ENCODE measurements at places on chromosomes 6 and 20.

- no peak for DNase-seq
Measured at GRCh38 chr6:152879681-152880080, 103.2 kb downstream of the FBXO5 start.

GRCh38 chr6:100167585-100167984, 173.6 kb upstream of the MCHR2 start:
- DNase-seq, result no peak

GRCh38 chr6:53328375-53328774, 20.4 kb downstream of the ELOVL5 start:
- DNase-seq, result no peak

- no peak for DNase-seq
Measured at GRCh38 chr6:166023273-166023989, 144.2 kb downstream of the TBXT start.

- DNase-seq, result no peak
Measured at GRCh38 chr6:3624250-3625136, 127.0 kb downstream of the PXDC1 start.

DNA sequence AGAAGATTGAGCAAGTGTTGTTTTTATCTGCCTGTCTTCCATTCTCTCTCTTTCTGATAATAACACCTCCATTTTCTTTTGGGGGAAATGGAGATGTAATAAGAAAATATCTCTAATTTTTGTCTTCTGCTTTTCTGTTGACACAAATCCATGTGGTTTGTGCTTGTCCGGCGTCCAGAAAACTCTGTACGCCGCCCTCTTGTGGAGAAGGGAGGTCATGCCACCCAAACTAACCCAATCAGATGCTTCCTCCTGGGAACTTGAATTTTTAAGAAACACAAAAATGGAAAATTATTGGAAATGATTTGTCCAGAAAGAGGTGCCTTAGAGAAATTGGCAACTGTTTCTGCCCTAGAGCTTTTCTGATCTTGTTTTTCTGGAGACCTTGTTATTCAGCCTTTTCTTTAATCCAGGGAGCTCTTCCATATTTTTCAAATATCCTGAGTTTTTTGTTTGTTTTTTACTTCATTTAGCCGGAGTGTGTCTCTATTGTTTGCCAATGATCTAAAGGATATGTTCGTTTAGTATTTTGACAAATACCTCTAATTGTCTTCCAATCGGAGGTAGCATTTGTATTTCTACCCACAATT, 17.8 kb upstream of the FNDC1 start:
- no peak for DNase-seq

DNA sequence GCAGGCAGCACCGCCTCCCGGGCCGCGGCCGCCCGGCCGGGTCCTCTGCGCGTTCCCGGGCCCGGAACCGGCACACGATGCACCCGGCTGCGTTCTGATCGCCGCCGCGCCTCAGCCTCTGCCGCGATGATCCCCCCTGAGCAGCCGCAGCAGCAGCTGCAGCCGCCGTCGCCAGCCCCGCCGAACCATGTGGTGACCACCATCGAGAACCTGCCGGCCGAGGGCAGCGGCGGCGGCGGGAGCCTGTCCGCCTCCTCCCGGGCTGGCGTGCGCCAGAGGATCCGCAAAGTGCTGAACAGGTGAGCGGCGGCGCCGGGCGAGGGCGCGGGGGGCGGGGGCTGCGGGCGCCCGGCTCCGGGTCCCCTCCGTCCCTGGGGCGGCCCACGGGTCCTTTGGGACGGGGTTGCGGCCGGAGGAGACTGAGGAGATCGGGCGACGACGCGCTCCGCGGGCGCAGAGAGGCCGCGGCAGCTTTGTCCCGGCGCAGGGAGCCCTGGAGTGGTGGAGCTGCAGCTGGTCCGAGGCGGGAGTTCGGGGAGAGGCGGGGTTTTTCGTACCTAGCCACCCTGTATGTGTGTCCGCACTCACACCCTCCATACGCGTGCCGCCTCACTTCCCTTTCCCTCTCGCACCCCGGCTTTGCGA, 659 bp downstream of the SLC35F1 start:
- DNase-seq, result no peak

DNA sequence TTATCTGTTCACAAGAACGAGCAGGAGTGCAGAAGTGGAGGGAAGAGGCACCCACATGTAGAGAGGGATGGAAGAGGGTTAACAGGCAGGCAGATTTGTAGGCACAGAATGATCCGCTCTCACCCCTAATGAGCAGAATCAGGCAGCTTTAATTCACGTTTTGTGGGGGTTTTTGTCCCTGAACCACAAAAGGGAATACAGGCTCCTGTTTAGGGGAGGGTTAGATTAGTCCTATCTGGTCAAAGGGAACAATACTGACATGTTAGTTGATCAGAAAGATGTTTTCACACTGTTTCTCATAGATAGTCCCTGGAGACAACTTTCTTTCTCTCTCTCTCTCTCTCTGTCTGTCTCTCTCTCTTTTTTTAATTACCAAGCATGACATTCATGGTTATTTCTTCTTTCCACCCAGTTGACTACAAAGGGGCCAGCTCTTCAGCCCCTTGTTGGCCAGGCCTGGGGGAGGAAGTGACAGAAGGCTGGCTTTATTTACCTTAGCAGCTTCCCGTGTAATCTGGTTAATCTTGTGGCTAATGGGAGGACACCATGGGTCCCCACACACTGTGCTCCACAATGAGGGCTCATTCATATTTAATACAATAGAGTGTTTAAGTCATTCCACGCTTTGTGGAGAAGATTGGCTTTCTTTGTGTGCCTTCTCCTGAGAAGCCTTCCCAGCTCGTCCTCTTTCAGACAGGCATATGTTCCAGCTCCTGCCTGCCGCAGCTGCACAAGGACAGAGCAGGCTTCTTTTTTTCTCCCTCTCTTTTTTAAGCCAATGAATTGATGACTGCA, 958.8 kb downstream of the TFAP2A start:
- no peak for DNase-seq

DNA sequence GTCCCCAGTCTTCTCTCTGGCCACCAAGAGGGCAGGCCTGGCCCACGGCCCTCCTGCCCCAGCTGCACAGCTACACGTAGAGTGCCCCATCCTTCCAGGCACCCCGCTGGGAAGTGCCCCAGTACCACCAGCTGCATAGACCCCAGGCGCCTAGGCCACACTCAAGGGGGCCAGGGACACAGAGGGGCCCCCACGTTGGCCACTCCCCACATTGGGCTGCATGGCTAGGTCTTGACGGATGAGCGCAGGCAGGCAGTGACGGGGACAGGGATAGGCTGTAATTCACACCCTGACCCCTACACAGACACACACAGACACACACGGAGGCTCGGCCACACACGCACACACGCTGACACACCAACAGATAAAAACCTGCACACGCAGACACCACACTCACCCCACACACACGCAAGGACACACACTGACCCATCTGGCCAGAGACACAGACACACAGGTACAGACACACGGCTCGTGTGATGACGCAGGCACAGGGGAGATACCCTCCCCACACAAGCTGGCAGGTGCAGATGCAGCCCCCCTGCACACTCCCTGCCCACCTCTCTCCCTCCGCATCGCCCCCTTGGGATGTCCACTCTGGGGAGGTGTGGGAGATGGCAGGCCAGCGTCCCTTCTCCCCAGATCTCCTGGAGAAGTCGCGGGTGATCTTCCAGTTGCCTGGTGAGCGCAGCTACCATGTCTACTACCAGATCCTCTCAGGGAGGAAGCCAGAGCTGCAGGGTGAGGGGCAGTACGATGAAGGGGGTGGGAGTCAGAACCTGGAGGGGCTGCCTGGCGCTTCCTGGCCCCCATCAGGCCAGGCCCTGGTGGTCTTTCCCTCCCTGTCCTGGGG, 30.0 kb downstream of the MYH7B start:
- no peak for DNase-seq

- DNase-seq, result no peak
Measured at GRCh38 chr20:12936524-12936923, 72.2 kb upstream of the SPTLC3 start.
